ENCODE measurements at places on chromosomes 7 and 10.
A peak's percentile ranks its signal among the peaks of the same experiment; 100 is the strongest.

DNA sequence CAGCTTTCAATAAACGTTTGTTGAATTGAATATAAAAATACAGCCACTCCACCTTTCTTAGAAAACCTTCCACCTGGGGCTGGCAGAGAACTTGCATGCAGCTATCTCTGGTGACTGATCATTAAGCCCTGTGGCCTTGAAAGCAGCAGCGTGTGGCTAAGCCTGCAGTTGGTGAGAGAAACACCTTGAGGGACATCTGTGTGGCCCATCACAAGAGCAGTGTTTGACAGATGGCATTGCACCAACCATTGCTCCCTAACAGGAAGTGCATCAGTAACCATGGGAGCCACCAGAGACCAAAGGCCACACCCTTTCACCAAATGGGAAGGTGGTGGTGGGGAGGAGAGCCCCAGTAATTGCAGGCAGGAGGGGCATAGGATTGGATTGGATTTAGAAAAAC is 22.4 kb downstream of the RHOBTB1 start:
- no peak for DNase-seq

DNA sequence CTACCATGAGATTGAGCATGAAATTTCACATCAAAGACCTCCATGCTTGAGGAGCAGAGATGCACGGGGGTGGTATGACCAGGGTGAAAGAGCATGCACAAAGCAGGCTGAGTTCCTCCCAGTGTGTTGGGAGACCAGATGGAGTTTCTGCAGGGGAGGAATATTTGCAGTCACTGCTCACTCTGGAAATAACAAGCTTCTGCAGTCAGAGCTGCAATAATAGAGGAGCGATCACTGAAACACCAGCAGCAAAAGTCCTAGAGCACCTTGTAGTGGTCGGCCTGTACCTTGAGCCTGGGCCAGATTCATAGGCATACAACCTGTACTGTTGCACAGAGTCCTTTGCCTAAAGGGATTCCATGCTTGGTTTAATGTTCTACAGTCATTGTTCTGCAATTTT is 184.5 kb upstream of the SP8 start:
- DNase-seq = no peak

- no peak for DNase-seq
Measured at GRCh38 chr10:73761781-73762180, 17.6 kb downstream of the SEC24C start.

- no peak for DNase-seq
Measured at GRCh38 chr10:103155471-103156085, 37.5 kb downstream of the NT5C2 start.

DNA sequence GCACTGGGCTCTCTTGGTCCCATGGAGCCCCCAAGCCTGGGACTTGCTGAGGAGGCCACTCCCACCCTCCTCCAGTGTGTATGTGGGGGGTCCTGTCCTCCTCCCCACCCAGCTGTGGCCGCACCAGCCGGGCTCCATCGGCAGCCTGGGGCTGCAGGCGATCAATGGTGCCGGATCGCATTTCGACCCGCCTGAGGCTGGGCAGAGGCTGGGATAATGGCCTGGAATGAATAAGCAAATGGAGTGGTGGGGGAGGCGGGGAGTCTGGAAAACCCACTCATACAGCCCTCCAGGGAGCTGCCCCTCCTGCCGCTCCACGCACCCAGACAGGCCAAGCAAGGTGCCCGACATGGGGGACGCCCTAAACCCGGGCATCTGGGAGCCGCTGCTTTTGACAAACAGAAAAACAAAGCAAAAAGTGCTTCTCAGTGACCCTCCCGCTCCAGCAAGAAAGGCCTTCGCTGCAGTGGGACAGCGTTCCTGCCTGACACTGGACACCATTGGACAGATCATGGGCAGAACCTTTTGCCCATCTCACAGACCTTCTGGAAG is 160.5 kb downstream of the NRF1 start:
- no peak for DNase-seq

DNA sequence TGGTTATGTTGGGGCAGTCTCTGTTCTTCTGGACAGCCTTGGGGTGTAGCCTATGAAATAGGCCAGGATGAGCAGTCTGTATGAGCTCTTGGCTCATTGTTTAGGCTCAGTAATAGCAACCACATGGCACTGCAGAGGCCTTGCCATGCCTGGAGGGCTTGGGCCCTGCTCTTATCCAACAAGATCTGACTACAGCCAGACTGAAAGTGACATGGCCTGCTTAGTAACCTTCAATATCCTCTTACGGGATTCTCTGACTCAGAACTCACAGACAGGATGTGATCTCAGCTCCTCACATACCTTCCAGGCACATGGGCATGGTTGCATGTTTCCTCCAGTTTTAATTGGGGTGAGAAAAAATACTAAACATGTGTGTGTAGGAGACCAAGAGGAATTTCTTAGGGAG is 289.3 kb downstream of the PTEN start:
- no peak for DNase-seq

DNA sequence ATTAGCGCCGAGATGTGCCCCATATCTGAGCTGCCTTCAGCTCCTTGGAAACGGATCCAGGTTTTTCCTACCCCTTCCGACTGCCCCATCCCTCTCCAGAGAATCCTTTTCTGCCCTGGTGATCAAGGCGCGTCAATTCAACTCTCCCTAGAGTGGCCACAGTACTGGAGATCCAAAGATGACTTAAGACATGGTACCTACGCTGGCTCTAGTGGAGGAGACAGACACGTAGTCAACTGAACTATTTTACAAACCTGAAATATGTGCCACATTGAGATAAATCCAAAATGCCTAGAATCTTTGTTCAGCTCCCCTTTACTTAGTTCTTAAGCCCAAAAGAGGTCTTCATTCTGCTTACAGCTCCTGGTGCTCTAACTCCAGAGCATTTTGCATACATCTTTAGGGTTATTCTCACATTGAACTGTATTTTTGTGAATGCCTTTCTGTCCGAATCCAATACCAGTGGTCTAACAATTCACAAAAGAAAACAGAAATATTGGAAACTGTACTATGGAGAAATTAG is 444 bp upstream of the TNPO3 start:
- no peak for DNase-seq

DNA sequence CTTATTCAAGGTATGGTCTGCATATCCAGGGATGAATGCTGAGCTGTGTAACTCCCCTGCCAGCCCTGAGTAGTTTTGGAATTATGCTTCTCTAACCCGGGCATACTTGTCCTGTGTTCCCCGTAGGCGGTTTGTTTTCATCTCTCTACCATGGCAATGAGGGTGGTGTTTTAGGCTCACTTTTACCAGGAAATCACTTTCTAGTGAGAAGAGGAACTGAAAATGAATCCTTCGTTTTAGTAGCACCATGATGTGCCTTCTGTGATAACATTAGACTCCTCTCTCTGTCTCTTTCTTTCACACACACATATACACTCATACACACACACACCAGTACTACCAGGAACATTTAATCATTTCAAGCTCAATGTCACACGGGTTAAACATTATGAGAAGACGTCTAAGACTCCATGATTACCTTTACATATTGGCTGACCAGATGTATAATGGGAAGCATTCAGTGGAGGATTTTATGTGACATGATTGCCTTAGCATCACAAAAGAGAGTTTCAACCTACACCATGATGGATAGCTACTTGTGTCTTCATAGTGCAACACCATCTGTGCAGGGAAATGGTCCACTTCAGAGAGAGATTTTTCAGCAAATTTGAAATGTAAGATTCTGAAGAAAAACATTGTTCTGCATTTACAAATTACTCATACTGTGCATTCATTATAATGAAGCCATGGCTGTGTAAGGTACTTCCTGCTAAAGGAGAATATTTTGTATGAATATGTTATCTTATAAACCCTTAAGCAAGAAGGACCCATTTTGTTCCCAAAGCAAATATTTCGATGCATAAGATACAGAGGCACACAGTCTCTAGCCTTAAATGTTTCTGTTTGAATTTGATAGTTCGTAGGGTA is 31.0 kb upstream of the PFKP start:
- peak; percentile 31 for DNase-seq

DNA sequence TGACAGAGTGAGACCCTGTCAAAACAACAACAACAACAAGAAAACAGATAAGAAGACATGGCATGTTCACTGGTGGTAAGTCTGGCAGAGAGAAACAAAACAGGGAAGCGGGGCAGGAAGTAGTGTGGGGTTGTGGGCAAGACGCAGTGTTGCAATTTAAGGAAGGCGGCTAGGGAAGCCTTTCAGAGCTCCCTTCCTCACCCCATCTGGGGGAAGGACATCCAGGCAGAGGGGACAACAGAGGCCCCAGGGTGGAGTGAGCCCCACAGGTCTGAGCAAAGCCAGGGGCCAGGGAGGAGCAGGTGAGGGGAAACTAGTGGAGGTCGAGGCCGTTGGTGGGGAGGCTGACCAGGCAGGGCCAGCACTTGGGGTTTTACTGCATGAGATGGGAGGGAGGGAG is 16.8 kb downstream of the LAT2 start:
- DNase-seq = no peak

- no peak for DNase-seq
Measured at GRCh38 chr7:132001146-132001545, 444.7 kb upstream of the PODXL start.

DNA sequence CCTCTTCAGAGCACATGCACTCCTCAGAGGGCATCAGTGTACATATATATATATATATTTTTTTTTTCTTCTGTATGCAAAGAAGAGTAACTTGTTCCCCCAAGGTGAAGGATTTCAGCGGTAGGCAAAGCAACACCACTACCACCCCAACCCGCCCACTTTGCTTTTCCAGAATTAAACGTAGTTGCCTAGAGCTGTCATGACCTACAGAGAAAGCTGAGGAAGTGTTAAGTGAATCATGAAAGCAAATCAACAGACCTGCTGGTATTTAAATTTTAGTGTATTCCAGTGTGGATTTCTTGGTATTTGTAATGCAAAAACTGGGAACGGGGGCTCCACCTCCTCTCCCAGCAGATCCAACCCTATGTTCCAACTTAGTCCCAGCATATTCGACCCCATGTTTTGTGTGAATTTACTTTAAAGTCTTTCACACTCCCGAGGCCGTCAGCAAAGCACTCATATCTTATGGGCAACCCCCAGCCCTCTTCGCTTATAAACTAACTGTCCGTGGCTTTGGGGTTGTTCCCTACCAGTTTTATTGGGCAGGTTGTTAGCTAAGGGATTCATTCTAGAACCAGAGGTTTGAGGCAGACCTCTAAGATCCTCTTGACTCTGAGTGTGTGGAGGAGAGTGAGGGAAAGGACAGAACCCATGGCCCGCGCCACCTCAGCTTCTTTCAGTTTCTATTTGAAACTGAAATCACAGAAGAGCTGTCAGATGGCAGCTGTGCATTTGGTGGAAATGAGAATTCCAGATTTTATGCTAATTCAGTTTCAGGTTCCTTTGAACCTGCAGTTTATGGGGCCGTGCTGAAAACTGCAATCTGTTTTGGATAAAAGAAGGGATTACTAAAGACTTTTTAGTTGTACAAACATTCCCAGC is 450.2 kb upstream of the GALNT17 start:
- DNase-seq = no peak

DNA sequence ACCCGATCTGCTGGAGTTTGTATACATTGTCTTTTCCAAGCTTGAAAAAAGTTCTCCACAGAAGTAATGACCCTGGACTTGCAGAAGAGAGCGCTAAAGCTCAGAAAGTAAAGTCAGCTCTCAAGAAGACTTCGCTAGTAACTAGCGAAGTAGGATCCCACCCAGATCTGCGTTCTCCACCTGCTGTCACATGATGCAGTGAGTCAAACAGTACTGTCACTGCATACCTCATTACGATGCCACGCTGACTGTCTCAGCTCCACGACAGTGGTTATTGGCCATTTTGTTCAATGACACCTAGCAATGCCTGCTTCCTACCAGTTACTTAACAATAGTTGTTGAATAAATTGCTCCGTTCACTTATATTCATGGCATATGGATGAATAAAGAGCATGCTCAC is 29.7 kb upstream of the SEC61G start:
- peak; percentile 12 for DNase-seq

DNA sequence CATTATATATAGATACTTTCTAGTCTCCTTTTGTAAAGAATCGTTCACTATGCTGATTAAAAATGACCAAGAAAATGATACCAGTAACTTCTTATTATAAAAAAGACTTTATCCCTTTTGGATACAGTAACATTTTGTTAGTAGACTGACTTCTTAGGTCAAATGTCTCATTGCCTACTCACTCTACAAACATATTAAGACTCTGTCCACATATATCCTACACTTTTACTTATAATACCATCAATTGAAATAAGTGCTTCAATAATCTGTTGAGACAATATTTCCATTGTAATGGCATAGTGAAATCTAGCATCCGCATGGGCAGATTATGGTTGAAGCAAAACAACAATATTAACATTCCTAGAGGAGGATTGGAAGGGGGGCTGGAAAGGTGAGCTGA is 180.6 kb downstream of the ARL4A start:
- no peak for DNase-seq

- DNase-seq = no peak
Measured at GRCh38 chr7:156461881-156462665, 178.5 kb upstream of the RNF32 start.

GRCh38 chr7:19079066-19079465 is 38.4 kb downstream of the TWIST1 start:
- no peak for DNase-seq

DNA sequence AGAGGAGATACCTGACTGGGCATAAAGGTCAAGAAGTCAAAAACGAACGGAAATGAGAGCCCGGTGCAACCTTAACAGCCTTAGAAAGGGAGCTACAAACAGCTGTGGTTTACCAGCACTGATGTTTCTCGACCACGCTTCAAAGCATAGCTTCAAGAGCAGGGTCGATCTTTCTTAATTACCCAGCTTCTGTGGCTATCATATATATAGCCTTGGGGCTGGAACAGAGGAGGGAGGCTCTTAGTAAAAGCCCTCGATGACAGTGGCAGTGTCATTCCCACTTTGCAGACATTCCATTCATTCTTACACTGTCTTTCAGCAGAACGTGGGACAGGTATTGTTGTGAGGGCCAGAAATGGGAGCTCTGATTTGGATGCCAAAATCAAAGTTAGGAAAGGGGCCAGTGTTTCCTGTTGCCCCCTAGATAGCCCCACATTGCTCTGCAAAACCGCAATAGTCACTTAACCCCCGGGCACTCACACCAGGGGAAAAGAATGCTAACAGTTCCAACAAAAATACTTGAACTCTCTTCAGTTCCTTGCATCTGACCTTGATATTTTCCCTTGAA is 141.5 kb downstream of the MTPAP start:
- no peak for DNase-seq

DNA sequence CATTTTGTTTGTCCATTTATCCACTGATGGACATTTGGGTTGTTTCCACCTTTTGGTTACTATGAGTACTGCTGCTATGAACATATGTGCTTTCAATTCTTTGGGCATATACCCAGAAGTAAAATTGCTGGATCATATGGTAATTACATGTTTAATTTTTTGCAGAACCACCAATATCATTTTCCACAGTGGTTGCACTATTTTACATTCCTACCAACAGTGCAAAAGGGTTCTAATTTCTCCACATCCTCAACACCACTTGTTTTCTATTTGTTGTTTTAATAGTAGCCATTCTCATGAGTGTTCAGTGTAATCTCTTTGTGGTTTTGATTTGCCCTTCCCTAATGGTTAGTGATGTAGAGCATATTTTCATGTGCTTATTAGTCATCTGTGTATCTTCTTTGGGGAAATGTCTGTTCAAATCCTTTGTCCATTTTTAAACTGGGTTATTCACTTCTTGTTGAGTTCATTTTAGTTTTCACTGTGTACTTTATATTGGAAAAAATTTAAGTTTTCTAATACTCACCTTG is 101.9 kb downstream of the HIBADH start:
- DNase-seq = no peak

All from CD4-positive, alpha-beta T cell treated with Interleukin-4 for 1 hour (primary cell).